Fibroblast of the aortic adventitia (primary cell): ENCODE measurements at places on chromosomes 2 and 18.

DNA sequence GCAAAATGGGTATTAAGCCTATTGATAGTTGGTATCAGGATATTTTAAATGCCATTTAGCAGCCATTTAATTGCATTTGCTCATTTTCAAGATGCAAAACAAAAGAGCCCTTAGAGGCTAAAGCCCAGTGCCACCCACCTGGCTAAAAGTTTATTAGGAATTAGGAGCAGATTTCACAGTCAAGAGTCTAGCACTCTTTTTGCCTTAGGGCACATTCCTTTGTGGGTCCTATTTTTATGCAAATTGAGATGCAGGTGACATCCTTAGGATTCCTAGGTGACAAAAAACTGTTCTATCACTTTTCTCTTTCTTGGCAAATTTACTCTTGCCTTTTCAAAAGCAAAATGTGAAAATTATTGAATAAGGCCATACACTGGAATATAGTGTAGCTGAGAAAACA lies 42.0 kb downstream of the CTNNA2 start:
- no peak for DNase-seq

DNA sequence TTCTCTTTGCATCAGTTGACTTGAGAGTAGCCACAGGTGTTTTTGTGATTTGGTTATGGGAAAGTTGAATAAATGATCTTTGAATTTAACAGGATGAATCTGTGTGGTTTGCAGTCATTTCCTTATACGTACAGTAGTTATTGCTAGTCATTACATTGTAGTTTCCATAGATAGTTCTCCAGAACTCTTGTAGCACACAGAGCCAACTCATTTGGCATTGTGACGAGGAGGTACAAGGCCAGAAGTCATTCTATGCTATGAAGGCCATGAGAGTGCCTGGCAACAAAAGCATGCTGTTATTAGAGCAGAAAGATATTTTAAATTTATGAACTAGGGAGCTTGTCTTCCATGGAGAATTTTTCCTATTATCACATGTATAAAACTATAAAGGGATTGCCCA lies 973.0 kb upstream of the CHAC2 start:
- no peak for DNase-seq

DNA sequence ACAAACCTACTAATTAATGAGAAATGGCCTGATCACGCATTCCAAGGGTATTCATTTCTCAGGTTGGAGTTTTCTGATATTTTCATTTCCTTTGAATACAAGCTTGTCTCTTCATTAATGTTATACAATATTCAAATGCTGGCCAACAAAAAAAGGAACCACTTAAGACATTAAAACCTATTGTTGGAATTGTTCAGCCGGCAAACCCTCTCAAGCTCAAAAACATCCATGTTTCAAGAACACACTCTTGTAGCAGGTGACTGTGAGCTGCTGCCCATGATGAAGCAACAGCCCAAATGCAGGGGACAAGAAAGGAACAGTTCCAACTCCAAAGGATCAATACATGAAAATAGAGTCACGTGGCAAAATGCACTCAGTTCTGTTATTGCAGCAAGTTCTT lies 454.5 kb downstream of the BCL11A start:
- DNase-seq: no peak

DNA sequence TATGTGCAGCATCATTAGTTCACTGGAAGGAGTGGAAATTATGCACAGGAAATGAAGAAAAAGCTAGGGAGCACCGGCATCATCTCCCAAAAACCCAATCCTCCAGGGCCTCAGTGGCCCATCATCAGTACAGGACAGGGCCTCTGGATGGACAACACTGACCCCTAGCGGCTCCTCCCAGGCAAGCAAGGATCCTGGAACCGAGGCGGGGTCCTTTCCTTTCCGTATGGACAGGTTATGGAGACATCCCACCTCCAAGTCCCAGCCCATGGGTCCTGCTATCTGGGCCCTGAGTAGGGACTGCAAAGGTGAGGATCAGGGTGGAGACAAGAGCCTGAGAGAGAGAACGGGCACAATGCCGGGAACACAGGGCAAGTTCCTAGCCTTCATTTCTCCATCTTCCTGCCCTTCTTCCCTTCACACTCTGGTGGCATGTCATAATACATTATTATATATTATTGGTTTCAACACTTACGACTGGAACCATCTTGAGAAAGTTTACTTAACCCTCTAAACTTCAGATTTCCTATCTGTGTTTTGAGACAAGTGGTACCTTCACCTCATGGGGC lies 68.2 kb downstream of the ZNF516 start:
- peak; percentile 39 for DNase-seq
